ENCODE measurements at places on chromosomes 3 and 15.

DNA sequence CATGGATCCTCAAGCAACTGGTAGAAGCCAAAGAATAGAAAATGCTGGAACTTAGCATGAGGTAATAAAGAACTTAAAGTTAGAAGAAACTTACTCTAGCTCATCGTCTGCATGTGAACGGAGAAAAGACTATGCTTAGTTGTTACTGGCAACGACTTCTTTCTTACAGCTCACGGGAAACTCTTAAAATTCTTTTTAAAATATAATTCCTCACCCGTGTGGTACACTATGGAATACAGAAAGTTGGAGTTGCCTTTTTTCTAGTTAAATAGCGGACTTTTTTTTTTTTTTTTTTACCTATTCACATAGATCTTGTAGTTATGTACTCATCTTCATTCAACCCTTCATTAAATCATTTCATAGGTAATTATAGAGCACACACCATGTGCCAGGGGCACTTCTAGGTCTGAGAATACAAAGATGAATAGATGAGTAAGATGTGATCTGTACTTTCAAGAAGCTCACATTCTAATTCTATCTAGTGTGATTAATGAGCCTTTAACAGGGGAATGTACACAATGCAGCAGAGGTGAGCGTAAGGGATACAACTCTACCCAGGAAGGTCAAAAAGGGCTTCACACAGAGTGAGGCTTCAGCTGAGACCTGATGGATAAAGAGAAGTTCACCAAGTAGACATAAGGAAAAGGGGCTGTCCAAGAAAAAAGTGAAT is 18.4 kb upstream of the KCNMB2 start:
- DNase-seq, result no peak

DNA sequence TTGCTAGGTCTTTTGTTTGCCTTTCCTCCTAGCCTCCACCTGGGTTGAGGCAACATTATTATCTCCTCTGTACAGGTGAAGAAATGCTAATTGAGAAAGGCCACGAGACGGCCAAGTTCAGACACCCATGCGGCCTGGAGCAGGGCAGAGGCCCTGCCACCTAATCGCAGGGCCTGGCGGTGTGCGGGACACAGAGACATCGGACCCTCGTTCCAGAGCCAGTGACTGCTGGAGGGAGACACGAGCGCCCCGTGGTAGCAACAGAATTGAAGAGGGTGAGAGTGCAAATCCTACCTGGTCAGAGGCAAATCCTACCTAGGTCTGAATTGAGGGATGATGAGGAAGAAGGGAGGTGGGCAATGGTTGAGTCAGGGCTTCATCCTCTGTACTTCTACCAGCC is 113.8 kb upstream of the MEF2A start:
- DNase-seq, result no peak

- peak; percentile 14 for DNase-seq
Measured at GRCh38 chr3:72347819-72348319, 500.4 kb downstream of the SHQ1 start.

GRCh38 chr3:94336046-94336753 is 273.3 kb downstream of the NSUN3 start:
- no peak for DNase-seq

DNA sequence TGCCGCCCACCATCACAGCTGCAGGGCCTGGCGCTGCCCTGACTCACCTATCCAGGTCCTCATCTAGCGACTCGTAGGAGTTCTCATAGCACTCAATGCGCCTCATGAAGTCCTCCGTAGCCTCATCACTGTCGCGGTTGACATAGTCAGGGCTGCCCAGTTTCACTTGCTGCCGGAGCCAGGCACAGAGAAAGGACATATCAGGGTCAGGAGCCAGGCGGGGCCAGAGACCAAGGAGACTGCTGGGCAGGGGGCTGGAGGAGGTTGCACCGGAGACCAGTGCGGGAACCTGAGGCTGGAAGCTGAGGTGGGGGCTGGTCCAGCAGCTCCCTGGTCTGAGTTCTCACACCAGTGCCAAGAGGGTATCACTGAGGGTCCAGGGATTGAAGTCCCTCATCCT is 18.2 kb downstream of the PFKFB4 start:
- DNase-seq, result no peak

- DNase-seq, result no peak
Measured at GRCh38 chr15:72180761-72181324, 16.7 kb downstream of the GRAMD2A start.

DNA sequence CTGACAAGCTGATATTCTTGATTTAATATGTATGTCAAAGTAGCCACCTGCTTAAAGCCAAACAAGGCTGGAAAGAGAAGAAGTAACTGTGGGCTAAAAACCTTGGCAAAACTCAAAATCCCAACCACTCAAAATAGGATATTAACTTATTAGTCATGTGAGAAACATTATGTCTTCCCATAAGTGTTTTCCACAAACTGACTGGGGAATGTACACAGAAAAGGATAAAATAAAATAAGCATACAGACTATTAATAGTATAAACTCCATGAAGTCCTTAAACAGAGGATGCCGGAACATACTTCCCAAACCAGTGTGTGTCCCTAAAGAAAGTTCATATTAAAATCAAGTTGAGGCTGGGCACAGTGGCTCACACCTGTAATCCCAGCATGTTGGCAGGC is 263.7 kb upstream of the THBS1 start:
- no peak for DNase-seq

GRCh38 chr3:123880998-123881561 is 3.1 kb downstream of the MYLK start:
- DNase-seq, result no peak

- DNase-seq, result no peak
Measured at GRCh38 chr3:143016321-143016972, 15.1 kb downstream of the U2SURP start.

DNA sequence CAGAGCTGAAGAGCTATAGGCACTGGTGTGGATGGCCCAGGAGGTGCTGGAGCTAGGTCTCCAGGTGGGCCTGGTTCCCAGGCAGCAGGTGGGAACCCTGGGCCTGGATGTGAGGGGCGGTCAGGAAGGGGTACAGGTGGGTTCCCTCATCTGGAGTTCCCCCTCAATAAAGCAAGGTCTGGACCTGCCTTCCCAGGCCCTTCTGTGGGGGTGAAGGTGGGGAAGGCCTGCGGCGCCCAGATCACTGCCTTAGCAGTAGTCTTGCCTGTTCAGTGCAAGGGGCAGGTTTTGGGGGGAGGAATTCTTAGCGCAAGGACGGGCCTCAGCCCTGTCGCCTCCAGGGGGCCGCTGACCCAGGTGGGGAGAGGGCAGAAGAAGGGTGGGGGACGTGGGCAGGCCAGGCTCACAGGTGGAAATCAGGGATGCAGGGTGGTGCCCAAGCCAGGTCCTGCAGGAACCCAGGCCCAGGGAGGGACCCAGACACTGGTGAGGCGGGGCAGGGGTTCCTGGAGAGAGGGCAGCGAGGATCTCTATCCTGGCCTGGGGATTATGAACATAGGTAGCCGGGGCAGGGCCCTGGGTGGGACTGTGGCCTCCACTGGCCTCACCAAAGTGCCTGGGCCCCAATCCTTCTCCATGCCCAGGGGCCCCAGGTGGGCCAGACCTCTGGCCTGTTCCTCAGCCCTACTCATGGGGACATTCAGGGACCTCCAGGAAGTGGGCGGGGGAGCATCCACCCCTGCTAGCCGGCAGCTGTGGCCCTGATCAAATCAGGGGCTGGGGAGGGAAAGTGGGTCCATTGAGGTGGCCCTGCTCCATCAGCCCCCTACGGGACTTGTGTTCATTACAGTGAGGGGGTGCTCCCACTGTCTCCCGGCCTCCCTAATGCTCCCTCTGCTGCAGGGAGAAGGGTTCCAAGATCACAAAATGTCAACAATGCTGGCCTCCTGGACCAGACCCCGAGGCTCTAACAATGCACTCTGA is 25.3 kb downstream of the HDAC11 start:
- DNase-seq, result no peak

GRCh38 chr3:128327606-128328031 is 139.1 kb downstream of the DNAJB8 start:
- no peak for DNase-seq

GRCh38 chr3:34858067-34858660 is 781.2 kb upstream of the ARPP21 start:
- DNase-seq, result no peak

DNA sequence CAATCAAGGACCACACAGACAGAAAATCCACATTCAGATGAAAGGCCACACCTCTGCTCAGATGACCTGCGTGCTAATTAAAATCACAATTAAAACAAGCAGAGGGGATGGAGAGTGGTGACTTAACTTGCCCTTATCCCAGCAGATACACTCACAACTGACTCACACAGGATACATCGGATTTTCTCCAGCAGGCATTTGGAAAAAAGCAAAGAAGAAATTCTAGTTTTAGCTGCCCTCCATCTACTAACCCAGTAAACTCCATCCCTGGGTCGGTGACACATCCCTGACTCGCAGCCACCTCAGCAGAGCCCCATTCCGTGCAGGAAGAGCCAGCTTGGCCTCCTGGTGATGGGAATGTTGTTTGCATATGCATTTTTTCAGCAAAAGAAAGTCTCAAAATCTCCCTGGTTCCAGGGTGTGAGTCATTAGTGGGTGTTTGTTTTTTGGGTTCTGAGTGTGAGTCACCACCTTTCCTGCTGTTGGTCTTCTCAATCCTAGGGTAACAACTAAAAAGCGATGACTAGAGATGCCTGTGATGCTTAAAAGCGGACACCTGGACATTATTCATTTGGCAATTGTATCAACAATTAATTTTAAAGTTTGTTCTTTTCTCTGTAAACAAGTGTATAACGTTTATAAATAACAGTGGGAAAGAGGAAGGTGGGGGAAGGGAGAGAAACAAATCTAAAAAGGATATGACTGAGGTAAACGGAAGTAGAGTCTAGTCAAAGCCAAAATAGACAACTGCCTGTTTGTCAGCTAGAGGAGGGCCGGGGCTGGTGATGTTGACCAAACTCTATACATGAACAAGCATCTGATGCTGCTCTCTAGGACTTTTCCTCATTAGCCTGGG is 49.8 kb upstream of the SLC4A7 start:
- no peak for DNase-seq

- DNase-seq, result no peak
Measured at GRCh38 chr3:9548991-9549390, 4.6 kb downstream of the LHFPL4 start.

DNA sequence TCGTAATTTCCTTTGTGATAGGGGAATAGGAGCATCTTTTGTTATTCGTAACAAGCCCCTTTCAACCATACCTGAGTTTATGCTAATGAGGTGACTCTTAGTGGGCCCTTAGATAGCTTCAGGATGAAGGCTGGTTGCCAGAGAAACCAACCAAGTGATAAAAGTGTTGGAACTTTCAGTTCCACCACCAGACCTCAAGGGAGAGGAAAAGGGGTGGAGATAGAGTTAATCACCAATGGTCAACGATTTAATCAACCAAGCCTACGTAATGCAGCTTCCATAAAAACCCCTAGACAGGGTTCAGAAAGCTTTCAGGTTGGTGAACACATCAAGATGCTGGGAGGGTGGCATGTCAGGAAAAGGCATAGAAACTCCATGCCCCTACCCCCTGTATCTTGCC is 33.0 kb downstream of the HERC1 start:
- no peak for DNase-seq

GRCh38 chr3:45776301-45776595 is 20.1 kb downstream of the SLC6A20 start:
- DNase-seq, result no peak

- DNase-seq, result no peak
Measured at GRCh38 chr3:179304605-179305004, 18.2 kb upstream of the ZNF639 start.

- no peak for DNase-seq
Measured at GRCh38 chr3:133119176-133119575, 81.0 kb downstream of the TMEM108 start.

- DNase-seq, result no peak
Measured at GRCh38 chr15:52262364-52262763, 33.2 kb downstream of the MYO5C start.

- no peak for DNase-seq
Measured at GRCh38 chr15:89664441-89665350, 9.4 kb upstream of the KIF7 start.

DNA sequence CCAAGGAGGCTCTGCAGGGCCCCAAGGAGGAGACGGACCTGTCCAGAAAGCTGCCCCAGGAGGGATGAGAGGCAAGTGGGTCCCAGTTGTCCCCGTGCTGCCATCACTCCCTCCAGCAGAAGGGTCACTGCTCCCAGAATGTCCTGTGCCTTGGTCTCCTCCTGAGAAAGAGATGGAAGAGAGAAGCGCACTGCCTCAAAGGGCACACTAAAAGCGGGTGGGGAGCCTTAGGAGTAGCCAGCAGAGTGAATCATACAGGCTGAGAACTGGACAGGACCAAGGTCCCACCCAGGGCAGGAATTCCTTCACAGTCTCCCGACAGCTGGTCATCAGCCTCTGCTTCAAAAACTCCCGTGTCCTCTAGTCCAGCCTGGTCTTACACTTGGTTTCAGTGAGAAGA is 4.6 kb downstream of the THPO start:
- DNase-seq, result no peak

GRCh38 chr15:62636823-62637573 is 405.5 kb upstream of the TPM1 start:
- DNase-seq, result no peak

DNA sequence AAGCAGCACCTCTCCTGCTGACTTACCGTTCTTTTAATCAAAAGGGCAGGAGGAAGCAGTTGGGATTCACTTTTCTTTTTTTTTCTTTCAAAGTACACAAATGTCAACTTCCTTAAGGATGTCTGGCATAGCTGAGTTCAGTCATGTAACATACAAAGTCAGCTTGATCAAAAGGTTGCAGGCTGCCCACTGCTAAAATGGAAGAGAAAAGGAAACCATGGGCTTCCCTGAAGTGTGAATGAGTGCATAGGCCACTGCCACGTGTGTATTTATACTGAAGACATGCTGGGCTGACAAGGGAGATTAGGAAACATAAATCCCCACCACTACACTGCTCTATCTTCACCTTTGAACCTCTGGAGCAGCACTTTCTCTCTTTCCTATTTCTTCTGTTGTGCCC is 312.5 kb downstream of the TIGIT start:
- DNase-seq, result no peak

GRCh38 chr15:47975427-47975826 is 145.4 kb upstream of the SLC24A5 start:
- DNase-seq, result no peak

DNA sequence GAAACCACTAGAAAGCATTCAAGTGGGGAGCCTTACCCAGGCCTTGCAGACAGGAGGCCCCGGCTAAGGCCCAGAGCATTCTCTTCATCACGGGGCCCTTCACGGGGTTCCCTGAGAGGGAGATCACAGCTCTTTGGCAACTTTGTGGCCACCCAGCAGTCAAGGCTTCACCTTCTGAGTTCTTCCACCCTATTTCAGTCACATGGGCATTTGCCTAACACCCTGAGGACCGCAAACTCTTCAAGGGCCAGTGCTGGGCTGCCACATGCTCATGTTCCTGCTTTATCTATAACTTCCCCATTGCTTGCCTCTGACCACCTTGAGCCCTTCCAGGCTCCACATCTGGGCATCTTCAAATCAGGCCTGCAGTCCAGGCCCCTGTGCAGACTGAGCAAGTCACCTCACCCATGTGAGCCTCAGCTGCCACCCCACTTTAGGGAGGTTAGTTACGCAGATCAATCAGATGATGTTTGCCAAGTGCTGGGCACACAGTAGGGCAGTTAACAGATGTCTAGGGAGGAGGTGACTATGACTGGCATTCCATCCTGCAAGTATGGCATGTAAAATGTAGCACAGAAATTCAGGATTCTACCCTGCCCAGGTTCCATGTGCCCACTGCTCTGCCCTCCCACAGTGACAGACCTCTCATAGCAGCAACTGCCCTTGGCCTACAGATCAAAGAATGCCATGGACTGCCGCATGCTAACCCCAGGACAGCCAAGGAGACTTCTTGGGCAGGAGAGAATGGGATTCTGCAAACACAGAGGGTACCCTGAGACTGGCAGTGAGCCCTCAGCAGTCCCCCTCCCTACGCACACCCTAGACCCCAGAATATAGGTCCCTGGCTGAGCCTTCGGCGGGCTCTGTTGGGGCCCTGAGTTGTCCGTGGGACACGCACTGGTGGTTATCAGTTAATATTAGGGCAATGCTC is 37.6 kb upstream of the ZNF710 start:
- DNase-seq, result peak; percentile 31
